ENCODE measurements at places on chromosomes 7 and 10.

- DNase-seq, result no peak
These were observed 34.5 kb upstream of the VDAC2 start for GRCh38 chr10:75176046-75176445.

DNA sequence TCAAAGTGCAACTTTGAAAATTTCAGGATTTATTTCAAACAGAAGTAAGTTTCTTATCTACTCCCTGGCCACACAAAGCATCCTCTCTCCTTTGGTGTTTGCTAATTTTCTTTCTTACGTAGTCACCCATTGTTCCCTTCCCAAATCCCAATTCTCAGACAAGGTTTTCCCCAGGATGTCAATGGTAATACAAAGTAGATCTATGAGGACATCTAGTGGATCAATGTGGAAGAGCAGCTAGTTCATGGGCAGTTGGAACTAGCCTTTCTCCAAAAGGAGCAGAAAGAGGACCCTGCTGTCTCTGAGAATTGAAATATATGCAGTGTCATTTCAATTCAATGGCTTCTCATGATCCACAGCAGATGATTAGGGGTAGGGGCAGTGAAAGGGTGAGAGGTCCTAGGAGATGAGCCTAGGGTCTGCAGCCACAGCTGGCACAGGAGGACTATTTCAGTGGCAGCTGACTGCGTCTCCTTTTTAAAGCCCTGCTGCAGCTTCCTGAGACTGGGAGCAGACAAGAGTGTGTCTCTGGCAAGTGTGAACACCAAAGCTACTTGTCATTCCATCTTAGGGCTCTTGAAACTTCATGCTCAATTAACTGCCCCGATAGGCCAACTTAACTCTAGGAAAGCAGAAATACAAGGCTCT, 632.6 kb downstream of the KCNMA1 start:
- DNase-seq, result peak; percentile 63

- DNase-seq, result no peak
These were observed 31.9 kb downstream of the PIP4K2A start for GRCh38 chr10:22682237-22683139.

- no peak for DNase-seq
These were observed 32.0 kb downstream of the GRID1 start for GRCh38 chr10:86334488-86335085.

GRCh38 chr7:17492437-17492836, 194.0 kb downstream of the AHR start:
- DNase-seq, result no peak

- DNase-seq, result no peak
These were observed 489.1 kb upstream of the CELF2 start for GRCh38 chr10:10528563-10528910.

DNA sequence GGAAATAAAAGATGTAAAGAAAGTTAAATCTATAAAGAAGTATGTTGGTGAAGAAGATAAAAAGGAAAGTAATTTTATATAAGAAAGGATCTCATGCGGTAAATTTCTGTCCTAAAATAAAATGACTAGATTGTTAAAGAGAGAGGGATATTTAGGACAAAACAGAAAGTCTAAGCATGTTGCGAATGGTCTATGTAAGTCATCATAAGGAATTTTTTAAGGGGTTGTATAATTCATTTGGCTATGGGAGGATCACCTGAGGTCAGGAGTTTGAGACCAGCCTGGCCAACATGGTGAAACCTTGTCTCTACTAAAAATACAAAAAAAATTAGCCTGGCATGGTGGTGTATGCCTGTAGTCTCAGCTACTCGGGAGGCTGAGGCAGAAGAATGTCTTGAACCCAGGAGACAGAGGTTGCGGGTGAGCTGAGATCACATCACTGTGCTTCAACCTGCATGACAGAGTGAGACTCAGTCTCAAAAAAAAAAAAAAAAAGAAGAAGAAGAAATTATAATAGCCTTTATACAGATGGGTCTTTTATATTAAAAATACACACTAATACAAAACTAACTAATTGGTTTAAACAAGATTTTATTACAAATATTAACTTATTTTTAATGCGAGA, 294.3 kb downstream of the MAGI2 start:
- no peak for DNase-seq

GRCh38 chr10:67779465-67780203, 58.4 kb downstream of the DNAJC12 start:
- peak; percentile 69 for DNase-seq

GRCh38 chr10:1605121-1605520, 132.2 kb downstream of the ADARB2 start:
- no peak for DNase-seq

GRCh38 chr7:100575206-100575631, 1.5 kb upstream of the SAP25 start:
- DNase-seq, result no peak

GRCh38 chr10:76436401-76436811, 1005.0 kb downstream of the LRMDA start:
- no peak for DNase-seq

- DNase-seq, result no peak
These were observed 85.4 kb downstream of the DOCK4 start for GRCh38 chr7:112120696-112121217.

GRCh38 chr10:66321723-66322665, 603.8 kb upstream of the LRRTM3 start:
- DNase-seq, result no peak

Data from HEK293T (cell line).